Vagina (tissue), 2 donors: ENCODE measurements at places on chromosomes 16 and 17.

DNA sequence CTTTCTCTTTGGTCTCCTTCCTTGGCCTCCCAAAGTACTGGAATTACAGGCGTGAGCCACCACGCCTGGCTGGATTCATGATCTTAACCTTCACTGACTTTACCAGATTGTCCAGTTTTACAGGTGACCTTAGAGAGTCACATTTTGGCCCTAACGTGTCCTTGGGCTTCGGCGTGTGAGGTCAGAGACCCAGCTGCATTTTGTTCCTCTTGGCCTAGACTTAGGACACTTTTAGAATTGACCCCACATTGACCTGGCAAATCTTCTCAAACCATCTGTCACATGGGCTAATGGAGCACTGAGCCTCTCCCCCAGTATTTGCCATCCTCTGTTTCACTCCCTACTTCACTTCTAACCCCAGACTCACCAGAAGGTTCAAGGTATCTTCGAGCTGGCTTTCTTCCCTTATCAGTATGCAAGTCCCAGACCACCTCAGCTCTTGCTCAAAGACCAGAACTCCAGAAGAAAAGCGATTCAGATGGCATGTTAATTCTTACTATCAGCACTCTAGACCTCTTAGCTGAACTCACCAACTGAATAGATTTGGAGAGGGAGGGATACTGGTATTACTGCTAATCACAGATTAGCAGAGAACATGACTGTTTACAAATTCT lies 1.7 kb upstream of the CYTH1 start:
- DNase-seq = no peak

DNA sequence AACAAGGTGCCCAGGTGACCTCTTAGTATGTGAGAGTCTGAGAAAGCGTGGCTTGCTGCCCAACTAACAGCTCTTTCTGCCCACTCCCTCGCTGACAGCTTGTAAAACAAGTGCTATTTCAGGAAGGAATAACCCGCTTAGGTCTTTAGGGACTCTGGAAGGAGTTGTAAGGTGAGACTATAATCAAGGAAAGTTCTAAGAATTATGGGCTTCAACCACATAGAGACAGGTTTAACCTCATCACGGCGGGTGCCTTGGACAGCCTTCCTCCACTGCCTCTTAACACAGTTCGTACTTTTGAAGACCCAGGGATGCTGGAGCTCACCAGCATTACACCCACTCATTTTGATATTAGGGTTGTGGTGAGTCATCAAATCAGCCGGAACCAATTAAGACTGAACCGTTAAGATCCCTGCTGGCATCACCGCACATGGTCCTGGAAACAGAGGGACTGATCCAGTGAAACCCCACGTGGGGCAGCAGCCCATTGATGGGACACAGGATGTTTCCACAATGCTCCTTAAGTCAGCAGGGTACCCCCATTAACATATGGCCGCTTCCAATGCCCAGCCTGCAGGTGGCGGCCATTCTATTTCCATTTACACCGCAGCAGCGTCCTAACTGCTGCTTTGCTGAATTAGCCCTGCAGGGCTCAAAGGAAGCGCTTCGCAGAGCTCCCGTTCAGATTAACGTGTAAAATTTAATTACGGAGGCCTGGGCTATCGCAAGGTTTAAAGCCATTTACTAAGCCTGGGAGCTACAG lies 176.6 kb upstream of the SDK2 start:
- DNase-seq = no peak

DNA sequence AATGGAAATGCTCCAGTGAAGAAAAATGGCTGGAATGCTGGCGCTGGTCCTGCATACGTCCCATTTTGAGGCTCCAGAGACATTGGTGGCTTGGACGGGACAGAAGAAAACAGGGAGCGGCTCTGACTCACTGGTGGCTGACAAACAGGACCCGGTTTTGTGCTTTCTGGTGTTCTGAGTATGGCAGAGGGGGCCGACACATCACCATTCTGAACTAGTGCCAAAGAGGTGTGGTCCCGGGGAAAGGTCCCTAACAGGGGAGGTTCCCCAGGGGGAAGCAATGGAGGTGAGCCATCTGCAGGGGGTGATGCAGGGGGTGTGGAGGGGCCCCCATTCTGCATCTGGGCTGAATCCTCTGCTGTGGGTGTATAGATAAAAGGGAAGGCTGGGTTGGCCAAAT lies 8.3 kb downstream of the ANKRD40 start:
- DNase-seq = no peak

DNA sequence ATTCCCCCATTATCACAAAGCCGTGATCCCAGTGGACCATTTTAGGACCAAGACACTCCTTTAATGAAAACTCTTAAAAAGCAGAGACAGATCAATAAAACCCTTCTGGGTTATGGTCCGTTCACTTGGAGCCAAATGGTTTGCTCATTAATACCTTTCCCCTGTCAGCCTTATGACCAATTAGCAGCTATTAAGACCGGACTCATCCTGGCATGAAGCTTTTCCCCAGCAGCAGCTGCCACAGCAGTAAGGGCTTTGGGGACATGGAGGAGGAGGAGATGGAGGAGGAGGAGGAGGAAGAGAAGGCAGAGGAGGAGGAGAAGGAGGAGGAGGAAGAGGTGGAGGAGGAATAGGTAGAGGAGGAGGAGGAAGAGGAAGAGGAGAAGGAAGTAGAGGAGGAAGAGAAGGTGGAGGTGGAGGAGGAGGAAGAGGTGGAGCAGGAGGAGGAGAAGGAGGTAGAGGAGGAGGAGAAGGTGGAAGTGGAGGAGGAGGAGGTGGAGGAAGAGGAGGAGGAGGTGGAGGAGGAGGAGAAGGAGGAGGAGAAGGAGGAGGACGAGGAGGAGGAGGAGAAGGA lies 50.1 kb upstream of the IRX3 start:
- DNase-seq = no peak

GRCh38 chr17:48631693-48632578 lies 5.8 kb upstream of the HOXB9 start:
- no peak for DNase-seq

DNA sequence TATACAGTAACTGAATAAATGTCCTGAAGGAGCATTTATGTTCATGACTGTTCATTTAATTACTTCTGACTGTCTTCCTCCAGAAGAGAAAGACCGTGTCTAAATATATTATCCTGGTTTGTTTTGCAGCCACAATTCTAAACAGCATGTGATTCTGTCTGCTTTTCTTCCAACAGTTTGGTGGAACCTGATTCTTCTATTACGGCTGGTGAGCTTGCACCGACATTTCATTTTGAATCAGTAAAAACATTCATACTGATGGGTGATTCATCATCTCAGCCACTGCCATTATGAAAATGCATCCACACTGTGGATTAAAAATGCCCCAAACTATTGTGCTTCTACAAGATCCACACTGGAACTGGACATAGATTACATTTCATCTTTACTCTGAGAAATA lies 16.9 kb downstream of the KNOP1 start:
- no peak for DNase-seq

- no peak for DNase-seq
Measured at GRCh38 chr16:29664091-29664921, 1.3 kb downstream of the SPN start.

DNA sequence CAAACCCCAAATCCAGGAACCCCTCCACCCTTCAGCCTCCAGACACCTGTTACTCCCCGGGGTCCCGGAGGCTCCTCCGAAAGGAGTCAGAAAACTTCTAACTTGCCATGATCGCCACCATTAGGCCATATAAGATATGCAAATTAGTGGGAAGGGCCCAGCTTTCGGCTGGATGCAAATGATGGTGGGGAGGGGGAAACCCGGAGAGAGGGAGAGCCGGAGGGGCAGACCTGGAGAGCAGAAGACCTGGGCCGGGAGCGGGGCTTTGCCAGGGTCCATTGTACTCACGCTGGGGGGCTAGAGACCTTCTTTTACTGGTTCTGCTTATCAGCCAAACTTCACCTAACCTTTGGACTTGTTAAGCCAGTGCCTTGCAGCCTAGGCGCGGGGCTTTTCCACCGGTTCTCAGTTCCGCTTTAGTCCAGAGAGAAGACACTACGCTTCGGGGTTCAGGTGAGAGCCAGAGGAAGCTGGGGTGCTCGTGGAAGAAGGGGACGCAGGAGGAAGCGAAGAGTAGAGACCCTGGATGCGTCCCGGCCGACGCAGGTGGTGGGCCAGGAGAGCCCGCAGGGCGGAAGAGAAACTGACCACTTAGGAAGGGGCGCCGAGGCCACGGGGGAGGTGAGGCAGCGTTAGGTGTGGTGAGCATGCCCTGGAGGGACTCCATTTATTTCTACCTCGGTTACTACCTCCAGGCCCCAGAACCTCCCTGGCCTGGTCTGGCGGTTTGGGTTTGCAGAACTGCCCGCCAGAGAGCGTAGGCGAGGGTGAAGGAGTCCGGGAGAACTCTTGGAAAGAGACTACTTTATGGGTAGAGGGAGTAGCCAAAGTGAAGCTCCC lies at the start of gene HNF1B:
HNF1B (minus strand) TSS at position 99 of the 840 bp plus-strand sequence. CDS start 175 bp downstream, outside the sequence.
- no peak for DNase-seq

DNA sequence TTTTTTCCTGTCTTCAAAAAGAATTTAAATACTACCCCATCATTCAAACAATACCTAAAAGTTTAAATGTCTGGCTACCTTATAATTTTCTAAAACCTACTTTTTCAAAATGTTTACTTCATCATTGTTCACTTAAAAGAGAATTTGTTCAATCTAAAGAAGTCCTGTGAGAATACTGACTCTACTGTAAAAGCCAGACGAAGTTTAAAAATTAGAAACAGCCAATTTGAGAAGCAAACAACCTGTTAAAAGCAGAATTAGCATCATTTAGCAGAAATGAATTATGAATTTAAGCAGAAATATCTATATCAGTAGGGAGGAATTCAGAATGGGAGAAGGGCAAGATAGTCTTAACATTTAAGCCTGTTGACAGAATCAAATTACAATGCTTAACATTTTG lies 2.1 kb downstream of the SKA2 start:
- no peak for DNase-seq

DNA sequence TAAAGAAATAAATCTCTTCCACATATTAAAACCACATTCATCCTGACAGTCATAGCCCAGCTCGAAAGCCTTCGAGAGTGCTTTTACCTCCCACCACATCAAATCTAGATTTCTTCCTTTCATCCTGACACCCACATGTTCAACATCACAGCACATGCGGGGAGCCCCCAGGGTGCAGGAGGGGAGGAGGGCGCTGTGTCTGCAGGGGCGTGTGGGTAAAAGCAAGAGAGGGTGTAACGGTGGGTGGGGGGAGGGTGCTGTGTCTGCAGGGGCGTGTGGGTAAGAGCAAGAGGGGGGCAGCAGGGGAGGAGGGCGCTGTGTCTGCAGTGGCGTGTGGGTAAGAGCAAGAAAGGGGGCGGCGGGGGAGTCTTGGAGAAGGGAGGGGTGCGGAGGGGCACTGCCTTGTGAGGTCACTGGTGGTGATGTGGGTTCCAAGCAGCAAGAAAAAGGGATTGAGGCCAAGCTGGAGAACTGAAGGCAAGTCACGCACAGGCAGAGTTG lies 34.7 kb downstream of the ADCY9 start:
- no peak for DNase-seq

GRCh38 chr16:16850274-16850673 lies 471.3 kb downstream of the NPIPA7 start:
- no peak for DNase-seq

GRCh38 chr17:68731465-68731864 lies 130.3 kb upstream of the FAM20A start:
- DNase-seq = no peak

GRCh38 chr17:58020401-58020800 lies 13.4 kb upstream of the SRSF1 start:
- DNase-seq = no peak

DNA sequence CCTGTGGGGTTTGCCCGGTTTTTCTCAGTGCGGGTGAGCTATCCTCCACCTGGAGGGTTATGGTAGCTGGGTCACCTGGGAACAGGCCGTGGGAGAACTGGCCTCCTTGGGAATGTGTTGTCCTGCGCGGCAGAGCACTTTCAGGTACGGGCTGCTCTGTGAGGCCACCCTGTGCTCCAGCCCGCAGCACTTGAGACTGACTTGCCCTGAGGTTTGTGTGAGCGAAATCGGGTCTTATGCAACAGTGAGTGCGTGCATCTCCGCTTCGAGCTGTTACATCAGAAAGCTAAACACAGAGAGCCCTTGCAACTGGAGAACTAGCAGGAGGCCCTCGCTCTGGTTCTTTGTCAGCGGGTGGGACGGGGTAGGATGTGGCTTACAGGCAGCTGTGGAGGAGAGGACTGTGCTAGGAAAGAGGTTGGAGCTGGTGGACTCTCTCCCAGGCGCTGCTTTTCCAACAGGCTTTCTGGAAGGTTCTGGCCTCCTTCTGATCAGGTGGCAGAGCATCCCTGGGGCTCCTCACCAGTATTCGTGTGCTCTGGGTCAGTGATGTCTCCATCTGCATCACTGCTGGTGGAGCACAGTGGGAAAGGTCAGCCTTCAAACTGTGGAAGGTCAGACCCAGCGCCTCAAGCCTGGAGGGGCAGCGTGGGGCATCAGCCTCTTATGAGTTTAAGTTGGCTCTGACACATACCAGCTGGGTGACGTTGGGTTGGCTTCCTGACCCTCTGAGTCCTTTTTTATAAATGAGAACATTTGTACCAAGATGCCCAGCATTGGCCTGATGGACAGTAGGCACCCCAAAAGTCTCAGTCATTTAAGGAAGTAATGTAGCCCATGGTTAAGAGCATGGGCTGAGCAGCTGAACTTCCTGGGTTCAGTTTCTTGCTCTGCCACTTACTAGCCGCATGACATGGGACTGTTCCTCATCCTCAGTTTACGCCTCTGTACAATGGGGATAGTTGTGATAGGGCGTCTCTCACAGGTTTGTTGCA lies 76.3 kb downstream of the KSR1 start:
- no peak for DNase-seq

DNA sequence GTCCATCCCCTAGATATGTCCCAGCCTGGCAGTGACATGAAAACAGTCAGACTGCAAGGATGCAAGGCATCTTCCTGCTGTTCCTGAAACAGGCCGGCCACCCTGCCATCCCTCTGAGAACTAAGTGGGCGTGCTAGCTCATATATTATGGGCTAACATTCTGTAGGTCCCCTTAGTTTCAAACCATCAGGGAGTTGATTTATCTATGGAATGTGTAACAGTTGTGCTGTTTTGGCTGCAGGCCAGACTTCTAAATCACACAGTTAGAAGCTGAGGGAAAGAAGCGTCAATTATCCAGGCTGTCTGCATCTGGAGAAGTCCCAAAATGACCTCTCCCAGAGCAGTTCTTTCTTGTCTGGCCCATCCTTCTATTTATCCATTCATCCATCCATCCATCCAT lies 102.7 kb upstream of the DNAH9 start:
- no peak for DNase-seq

- no peak for DNase-seq
Measured at GRCh38 chr17:81440051-81440471, 44.8 kb downstream of the BAHCC1 start.

- DNase-seq = no peak
Measured at GRCh38 chr17:72462407-72462806, 341.6 kb downstream of the SOX9 start.

DNA sequence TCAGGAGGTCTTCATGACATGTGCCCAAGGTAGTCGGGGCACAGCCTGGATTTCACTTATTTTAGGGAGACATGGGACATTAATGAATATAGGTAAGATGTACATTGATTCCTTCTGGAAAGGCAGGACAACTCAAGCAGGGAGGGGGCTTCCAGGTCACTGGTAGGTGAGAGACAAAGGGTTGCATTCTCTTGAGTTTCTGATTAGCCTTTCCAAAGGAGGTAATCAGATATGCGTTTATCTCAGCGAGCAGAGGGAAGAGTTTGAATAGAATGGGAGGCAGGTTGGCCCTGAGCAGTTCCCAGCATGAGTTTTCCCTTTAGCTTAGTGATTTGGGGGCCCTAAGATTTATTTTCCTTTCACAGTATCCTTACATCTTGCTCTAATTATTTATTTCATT lies 443.8 kb upstream of the EEF2KMT start:
- DNase-seq = no peak
